ENCODE measurements at places on chromosomes 7 and 10.

GRCh38 chr7:141763797-141764196, at the start of gene TAS2R3:
Gene TAS2R3 (plus strand): TSS chr7:141764097. CDS start chr7:141764159, 62 bp downstream.
- no peak for DNase-seq

- no peak for DNase-seq
Observed at GRCh38 chr7:107390916-107391315, 78.9 kb upstream of the GPR22 start.

- no peak for DNase-seq
Observed at GRCh38 chr10:88097536-88097935, 234.1 kb downstream of the PTEN start.

- no peak for DNase-seq
Observed at GRCh38 chr10:34341473-34341872, 473.6 kb downstream of the PARD3 start.

DNA sequence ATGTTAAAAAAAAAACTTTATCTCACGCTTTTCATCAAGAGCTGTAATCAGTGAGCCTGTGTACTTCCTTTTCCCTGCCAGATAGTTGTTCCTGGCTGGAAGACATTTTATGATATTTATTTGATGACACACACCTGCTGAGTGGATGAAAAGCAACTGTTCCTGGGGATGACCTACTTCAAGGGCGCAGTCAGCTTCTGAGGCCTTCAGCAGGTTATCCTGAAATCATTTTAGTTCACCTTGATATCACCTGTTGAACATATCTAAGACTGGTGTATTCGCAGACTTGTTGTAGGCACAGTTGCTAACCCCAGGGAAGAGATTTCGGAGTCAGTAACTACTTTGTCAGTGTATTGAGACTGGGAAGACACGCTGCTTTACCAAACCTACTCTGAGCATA, 234.5 kb upstream of the TCF7L2 start:
- DNase-seq: peak; percentile 47

- DNase-seq: no peak
Observed at GRCh38 chr10:101938305-101939007, 94.9 kb upstream of the KCNIP2 start.

DNA sequence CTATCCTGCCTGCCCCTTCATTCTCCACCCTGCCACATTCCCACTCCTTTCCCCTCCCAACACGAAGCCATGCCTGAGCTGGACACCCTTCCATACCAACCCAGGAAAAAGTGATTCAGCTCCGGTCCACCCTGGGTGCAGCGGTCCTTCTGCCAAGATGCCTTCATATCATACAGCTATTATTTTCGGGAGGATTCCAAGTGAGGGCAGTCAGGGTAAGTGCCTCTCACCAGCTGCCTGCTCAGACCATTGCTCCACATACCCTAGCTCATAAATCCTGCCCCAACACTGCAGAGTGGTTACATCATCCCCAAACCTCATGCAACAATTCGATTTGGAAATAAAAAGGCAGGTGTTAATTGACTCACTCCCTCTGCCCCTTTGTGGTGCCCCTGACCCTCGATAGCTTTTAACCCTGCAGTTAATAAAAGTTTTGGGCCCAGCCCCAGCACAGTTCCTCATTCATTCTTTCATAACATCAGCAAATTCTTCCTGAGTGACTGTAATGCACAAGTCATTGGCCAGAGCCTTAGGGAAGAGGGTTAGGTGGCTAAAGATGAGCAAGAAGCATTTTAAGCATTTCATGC, 42.6 kb downstream of the ZNF503 start:
- no peak for DNase-seq

GRCh38 chr10:86497621-86498020, 24.0 kb downstream of the WAPL start:
- no peak for DNase-seq

DNA sequence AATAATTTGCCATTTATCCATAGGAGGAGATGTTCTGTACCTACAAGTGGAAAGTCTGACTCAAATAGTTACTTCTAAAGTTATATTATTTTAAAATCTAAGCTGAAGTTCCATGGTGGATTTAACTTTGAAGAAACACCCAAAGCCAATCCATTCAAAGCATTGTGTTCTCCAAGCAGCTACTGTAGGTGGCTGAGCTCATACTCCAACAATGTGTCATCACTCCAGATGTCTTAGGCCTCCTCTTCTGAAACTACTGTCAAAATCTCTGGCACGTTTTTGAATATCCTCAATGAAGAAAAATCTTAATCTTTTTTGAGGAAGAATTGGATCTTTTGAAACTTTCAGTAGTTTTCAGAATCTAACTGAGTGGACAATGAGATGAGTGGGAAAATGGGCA, 169.1 kb downstream of the PTEN start:
- no peak for DNase-seq

- DNase-seq: no peak
Observed at GRCh38 chr10:80000541-80000940, 51.6 kb upstream of the SFTPD start.

GRCh38 chr10:102167861-102168260, 15.7 kb downstream of the NOLC1 start:
- DNase-seq: no peak

DNA sequence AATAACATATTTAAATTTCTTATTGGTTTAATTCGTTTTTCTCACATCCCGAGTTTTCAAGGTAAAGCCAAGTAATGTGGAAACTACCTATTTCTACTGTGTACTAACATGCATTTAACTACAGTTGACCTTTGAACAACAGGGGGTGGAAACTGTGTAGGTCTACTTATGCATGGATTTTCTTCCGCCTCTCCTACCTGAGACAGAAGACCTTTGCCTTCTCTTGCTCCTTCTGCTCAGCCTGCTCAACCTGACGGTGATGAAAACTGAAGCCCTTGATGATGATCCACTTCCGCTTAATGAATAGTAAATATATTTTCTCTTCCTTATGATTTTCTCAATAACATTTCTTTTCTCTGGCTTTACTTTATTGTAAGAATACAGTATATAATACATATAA, 18.5 kb downstream of the MEOX2 start:
- no peak for DNase-seq

GRCh38 chr7:23467806-23468525, 2.3 kb downstream of the IGF2BP3 start:
- DNase-seq: no peak

DNA sequence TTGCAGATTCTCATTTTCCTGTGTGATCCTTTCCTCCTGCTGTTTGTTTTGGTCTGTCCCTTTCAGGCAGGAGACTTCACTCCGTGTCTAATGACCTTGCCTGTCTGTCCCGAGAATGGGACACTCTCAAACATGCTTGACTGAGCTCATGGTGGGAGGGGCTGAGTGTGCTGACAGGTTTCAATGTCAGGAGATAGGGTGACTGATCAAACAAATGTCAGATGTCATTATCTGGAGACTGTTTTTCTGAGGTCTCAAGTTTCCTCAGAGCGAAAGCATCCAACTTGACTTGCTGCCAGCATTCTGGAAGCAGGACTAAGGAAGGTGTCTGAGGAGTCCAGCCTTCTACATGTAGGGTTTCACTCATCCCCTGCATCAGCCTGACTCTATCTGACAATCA, 228.8 kb upstream of the KIAA1217 start:
- no peak for DNase-seq

DNA sequence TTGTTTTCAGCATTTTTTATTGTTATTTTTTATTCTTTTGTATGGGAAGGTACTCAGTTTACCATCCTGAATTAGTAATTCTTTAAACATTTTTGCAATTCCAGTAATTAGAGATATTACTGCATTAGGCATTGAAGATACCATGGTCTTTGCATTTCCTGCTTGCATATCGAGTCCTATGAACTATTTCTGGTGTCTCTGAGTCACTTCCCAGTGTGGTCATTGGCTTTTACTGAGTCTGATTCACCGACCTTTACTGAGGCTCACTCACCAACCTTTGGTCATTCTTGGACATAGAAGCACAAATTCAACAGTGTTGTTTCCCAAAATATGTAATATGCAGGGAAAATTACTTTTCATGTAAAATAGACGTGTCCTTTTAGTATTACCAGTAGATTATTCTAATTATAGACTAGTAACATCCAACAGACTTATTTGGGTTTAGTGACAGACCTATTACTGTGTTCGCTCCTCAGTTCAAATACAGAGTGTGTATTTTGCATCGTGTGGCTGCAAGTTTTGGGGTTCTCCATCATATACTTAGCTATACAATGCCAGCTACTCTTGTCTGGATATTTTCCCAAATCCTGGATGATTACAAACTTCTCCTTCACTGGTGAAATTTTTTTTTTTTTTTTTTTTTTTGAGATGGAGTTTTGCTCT, 180.7 kb upstream of the PRSS1 start:
- no peak for DNase-seq

DNA sequence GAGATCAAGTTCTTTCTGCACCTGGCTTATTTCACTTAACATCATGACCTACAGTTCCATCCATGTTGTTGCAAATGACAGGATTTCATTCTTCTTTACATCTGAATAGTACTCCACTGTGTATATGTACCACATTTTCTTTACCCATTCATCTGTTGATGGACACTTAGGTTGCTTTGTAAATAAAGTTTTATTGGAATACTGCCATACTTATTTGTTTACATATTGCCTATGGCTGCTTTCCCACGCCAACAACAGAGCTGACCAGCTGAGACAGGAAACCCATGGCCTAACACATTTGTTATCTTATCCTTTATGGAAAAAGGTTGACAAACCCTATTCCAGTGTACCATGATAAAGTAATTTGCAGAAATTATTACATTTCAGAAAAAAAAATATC, 153.7 kb downstream of the GLI3 start:
- peak; percentile 12 for DNase-seq

DNA sequence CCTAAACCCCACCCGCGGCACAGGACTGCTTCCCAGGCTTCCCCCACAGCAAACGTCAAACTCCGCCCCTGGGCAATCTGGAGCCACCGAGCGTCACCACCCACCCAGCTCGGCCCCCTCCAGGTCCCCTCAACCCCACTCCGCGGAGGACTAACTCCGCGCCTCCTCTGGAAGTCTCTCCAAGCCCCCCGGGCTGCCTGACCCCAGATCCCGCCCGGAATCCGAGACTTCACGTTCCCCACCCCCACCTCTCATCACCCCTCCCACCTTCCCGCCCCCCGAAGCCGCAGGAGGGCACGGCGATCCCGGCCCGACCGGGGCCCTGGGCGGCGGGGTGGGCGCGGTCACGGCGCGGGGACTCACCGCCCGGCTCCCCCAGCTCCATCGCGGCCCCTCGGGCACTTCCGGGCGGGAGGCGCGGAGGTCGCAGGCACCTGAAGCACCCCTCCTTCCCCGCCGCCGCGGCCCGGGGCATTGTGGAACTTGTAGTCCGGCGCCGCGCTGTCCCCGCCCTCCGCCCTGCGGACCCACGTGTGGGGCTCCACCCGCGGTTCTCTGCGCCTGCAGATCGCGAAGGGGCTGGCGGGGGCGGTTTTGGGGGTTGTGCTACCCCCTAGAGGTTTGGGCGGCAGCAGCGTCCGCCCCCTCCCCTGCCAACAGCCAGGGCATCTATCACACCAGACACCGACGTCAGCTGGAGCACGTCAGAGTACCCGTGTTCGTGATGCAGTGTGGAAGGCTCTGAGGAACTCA, at the start of gene TMUB1:
Gene TMUB1 (minus strand): TSS at position 423 of the 753 bp plus-strand sequence. CDS start 930 bp downstream, outside the sequence.
- no peak for DNase-seq

- DNase-seq: no peak
Observed at GRCh38 chr7:143367972-143368371, 5.5 kb upstream of the FAM131B start.

GRCh38 chr7:114930107-114930661, 8.3 kb downstream of the MDFIC start:
- no peak for DNase-seq

DNA sequence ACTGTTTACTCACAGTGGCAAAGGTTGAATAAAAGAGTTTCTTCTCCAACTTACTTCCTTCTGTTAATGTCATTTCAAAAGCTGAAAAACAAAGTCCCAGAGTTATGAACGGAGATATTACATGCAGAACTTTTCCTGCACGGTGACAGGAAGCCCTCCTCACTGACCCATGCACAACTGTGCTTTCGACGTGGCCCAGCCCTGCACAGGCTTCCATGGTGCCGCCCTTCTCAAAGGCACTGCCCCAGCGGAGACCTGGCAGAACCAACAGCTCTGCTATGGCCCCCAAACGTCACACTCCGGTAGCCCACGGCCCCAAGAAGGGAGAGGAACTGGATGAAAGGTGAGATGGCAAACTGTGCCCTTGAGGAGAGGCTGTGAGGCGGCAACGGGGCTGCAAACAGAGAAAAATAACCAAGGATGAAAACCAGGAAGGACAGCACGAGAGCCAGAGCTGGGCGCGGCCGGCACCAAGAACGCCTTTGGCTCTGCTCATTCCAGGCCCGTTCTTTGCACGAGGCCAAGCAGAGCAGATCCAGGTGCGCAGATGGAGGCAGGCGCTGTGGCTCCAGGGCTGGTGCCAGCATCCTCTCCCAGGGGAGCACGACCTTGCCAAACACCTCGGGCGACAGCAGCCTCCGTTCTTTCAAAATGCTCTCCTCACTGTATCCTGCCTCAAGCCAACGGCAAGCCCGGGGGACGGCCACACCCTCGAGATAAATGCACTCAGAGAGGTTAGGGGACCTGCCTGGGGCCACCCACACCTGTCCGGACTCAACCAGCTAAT, 7.0 kb upstream of the FUOM start:
- no peak for DNase-seq

DNA sequence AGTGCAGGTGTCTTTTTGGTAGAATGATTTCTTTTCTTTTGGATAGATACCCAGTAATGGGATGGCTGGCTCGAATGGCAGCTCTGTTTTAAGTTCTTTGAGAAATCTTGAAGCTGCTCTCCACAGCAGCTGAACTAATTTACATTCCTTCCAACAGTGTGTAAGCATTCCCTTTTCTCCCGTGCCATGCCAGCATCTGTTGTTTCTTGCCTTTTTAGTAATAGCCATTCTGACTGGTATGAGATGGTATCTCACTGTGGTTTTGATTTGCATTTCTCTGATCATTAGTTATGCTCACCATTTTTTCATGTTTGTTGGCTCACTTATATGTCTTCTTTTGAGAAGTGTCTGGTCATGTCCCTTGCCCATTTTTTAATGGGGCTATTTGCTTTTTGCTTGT, 486.3 kb downstream of the GALNT17 start:
- DNase-seq: no peak

- no peak for DNase-seq
Observed at GRCh38 chr7:81641873-81642272, 128.0 kb downstream of the HGF start.

Data from esophagus muscularis mucosa (tissue), 4 donors.